ENCODE measurements at places on chromosomes 6 and 20.

DNA sequence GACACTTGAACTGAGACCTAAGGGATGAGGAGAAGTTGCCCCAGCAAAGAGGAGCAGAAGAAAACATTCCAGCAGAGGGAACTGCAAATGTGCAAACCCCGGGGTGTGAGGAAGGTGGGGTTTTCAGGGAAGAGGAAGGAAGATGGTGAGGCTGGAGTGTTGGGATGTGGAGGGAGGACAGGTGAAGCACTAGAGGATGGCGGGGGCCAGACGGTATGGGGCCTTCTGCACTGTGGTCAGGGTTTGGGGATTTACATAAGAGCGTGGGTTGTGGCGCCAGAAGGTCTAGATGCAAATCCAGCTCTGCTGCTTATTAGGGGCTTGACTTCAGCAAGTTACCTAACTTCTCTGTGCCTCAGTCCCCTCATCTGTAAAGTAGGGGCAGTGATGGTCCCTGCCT, 16.0 kb downstream of the DLGAP4 start:
- no peak for DNase-seq

GRCh38 chr6:93584300-93584699, 164.9 kb upstream of the EPHA7 start:
- DNase-seq = no peak

DNA sequence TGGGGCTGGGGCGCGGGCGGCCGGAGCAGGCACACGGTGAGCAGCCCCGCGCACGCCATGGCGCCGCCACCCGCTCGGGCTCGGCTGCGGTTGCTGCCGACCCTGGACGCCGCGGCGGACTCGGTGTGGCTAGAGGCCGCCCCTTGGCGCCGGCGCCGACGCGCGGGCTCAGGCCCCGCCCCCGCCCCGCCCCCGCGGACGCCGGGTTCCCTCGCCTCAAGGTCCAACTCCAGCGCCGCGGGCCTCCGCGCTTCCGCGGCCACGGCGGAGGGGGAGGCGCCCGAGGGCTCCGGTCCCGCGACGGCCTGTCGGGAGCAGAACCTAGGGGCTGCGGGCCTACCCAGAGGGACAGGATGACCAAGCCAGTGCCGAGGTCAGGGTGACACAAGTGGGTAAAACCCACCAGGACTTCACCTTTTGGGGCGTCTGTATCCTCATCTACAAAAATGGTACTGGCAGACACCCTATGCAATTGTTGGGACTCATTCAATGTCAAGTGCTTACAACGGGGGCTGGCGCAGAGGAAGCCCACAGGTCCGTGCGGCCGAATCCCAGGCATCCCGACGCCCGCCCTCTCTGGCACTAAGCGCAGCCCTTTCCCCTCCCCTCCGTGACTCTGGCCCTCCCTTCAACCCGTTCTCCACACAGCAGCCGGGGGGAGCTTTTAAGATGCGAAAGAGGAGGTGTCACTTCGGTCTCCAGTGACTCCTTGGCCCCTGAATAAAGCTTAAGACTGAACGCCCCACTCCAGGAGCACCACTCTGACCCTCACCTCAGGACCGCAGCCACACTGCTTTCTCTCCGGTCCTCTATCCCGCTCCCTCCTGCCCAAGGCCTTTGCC, at the start of gene NECAB3:
Gene NECAB3 (minus strand): TSS at position 135 of the 842 bp plus-strand sequence. CDS start 76 bp downstream, at position 59.
- no peak for DNase-seq

- no peak for DNase-seq
Observed at GRCh38 chr20:46739431-46740213, 30.2 kb downstream of the SLC2A10 start.

- DNase-seq = no peak
Observed at GRCh38 chr6:170438402-170438753, 114.7 kb downstream of the PSMB1 start.

Measured in stimulated activated CD8-positive, alpha-beta memory T cell treated with anti-CD3 and anti-CD28 coated beads, Interleukin-2, amount 100 ng/mL, for 1 hour (primary cell).